ENCODE measurements at places on chromosomes 11 and 22. TPM values are rescaled to one million over a fixed set of nuclear protein-coding genes. Genes with fewer than 3 reads are reported as not detected.

GRCh38 chr11:83661491-83662350, 375.6 kb upstream of the CCDC90B start:
- DNase-seq, result no peak

Gene TUBA8
- total RNA-seq, result 0.46 TPM

DNA sequence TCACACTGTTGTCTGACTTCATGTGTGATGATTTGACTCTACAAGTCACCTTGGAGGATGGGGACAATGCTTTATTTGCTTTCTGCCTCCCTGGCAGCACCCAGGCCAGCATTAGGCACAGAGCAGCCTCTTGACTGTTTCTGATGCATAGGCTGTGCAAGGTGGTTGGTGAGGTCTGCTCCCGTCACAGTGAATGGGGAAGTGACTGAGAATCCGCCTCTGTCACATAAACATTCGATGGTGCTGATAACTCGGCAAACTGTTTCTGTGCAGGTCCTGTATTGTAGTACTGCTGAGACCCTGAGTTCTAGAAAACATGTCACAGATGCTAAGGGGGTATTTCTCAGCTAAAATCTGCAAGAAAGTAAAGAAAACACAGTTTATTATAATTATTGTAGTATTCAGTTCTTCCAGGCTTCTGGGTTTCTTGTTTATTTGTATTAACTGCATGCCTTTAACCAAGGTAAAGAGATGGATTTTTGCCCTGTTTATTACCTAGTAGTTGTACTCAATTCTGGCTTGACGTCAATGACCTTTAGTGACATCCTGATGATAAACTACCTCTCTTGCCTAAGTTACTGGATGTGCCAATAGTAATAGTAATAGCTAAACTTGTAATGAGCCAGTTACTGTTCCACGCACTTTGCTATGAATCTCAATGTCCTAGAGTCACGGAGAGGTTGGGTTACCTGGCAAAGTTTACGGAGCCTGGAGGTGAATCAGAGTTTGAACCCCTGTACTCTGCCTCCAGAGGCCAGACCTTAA, 24.8 kb upstream of the RCN1 start:
- DNase-seq, result no peak

DNA sequence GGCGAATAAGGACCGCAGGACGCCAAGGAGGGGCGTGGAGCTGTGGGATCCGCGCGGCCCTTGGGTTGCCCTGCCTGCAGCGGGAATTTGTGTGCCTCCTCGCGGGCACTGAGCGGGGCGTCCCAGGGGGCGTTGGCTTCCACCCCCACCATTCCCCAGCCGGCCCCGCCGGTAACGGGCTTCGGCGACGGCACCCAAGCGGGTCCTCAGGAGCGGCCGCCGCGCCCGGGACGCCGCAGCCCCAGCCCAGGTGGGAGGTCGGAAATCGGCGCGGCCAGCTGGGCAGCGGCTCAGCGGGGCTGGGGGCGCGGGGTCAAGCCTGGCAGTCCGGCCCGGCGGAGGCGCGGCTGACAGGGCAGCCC, 320 bp downstream of the CLTCL1 start:
- DNase-seq, result peak; percentile 39

DNA sequence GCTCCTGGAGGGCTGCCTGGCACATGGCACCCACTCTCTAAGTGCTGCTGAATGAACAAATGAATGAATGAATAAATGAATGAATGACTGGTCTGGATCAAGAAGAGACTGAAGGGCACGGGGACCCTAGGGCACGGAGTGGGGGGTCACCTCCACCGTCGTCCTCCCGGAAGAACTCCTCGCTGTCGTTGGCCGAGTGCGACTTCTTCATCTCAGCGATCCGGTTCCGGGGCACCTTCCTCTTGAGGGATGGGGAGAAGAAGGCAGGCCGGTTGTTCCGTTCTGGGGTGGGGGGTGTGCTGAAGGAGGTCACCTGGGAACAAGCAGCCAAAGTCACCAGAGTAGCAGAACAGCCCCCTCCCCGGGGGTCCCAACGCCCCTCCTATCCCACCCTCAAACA, 36.0 kb downstream of the NUP50 start:
- DNase-seq, result no peak

GRCh38 chr11:4433856-4434255, 15.2 kb upstream of the OR52K2 start:
- no peak for DNase-seq

Gene PRR33
- not detected for total RNA-seq

GRCh38 chr22:30556388-30556787, 9.8 kb upstream of the SEC14L6 start:
- no peak for DNase-seq

DNA sequence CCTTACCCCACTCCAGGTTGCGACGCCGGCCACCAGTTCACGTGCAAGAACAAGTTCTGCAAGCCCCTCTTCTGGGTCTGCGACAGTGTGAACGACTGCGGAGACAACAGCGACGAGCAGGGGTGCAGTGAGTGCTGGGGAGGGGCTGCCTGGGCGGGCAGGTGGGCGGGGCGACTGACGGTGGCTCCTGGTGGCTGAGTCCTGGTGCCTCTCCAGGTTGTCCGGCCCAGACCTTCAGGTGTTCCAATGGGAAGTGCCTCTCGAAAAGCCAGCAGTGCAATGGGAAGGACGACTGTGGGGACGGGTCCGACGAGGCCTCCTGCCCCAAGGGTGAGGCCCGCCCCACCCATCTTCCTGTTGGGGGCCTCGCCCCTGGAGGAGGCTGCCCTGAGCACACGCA, 38.7 kb downstream of the ST14 start:
- no peak for DNase-seq

Gene KLHL35
- 10.1 TPM for total RNA-seq

DNA sequence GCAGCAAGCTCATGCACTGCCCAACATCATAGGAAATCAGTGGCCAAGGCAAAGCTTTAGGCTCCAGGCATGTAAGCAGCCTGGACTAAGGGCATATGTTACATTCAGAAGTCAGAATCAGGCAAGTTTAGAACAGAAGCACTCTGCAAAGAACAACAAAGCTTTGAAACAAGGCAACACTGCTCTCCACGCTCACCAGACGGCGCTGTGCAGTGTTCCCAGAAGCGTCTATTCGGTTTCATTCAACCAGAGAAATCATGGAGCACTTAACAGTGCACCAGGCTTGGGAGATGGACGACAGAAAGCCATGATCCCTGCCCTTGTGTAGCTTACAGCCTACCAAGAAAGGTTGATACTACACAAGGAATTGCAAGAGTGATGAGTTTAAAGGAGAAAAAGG, 555.8 kb downstream of the BUD13 start:
- DNase-seq, result peak; percentile 9

Gene UBQLNL
- total RNA-seq, result 0.06 TPM

- peak; percentile 26 for DNase-seq
These were observed 17.5 kb downstream of the USP2 start for GRCh38 chr11:119363851-119364590.

DNA sequence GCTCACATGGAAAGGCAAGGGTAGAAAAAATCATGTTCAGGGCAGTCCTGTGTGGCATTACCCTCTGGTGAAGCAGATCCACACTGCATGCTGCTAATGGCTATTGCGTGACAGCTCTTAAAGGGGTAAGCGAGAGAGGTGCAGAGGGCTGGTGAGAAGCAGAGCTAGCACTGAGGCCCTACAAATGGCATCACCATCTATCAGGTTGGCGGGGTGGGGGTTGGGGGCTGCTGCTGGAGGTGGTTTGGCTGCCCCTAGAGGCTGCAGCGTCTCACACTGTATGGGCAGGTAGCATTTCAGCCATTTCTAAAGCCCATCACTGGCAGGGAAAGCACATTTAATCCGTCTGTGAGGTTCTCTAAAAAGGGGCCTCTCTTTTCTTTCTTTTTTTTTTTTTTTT, 16.9 kb upstream of the TMA7B start:
- no peak for DNase-seq

DNA sequence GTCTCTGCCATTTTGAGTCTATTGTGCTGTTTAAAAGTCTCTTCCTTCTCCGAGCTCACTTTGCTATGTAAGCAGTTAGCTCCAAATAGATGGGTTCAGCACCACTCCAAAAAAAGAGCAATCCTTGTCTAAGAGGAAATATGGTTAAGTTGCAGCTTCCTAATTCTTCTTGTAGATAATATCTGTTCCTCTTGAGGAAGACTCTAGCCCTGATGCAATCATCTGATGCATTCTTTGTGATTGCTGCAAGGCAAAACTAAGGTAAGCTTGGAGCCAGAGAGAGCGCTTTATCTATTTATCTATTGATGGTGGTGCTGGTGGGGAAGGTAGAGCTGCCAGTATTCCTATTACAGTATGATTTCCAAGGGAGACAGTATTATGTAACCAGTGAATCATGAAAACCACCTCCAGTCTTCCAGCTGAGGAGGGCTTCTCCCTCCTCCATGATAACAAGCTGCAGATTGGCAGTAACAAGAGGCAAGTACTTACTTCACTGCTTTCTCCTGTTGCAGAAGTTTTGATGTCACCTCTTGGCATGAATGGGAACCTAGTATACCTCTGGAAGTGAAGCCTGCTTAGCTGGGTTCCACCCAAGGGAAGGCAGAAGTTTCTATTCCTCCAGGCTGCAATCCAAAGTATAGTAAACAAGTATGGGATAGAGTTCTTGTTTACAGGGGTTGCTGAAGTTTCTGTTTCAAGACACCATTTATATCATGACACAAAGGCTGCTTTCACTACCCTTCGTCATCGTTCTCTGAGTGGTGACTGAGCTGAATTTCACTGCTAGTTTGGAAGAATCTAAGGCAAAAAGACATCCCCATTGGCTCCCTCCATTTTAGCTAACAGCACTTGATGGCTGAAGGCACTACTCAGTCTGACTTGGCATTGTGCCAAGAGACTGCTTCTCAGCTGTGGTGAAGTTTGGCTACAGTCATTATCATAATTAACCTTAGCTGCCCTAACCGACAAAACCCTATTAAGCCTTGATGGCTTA, 49.7 kb downstream of the FDX1 start:
- peak; percentile 57 for DNase-seq

GRCh38 chr22:30266445-30267381, at the start of gene OSM:
OSM (minus strand) TSS chr22:30266851; CDS start chr22:30266799, 52 bp downstream.
- no peak for DNase-seq

Gene RBFOX2
- 97.6 TPM for total RNA-seq

Gene BARX2
- total RNA-seq, result not detected

Gene LRRC74B
- 0.11 TPM for total RNA-seq

- no peak for DNase-seq
These were observed 744.7 kb upstream of the CCDC179 start for GRCh38 chr11:23604966-23605365.

DNA sequence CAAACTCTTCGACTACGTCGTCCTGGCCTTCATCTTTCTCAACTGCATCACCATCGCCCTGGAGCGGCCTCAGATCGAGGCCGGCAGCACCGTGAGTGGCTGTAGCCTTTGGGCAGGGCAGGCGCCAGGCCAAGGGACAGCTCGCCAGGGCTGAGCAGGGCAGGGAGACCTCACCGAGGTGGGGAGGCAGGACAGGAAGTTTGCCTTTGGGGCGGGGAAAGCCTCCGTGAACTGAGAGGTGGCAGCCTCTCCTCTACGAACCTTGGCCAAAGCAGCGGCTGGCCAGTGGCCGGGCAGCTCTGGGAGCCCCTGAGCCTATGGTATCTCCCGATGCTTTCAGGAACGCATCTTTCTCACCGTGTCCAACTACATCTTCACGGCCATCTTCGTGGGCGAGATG, 93.2 kb downstream of the CACNA1I start:
- DNase-seq, result no peak

Measured in LHCN-M2 (cell line).